ENCODE measurements at places on chromosomes 7 and 10.

DNA sequence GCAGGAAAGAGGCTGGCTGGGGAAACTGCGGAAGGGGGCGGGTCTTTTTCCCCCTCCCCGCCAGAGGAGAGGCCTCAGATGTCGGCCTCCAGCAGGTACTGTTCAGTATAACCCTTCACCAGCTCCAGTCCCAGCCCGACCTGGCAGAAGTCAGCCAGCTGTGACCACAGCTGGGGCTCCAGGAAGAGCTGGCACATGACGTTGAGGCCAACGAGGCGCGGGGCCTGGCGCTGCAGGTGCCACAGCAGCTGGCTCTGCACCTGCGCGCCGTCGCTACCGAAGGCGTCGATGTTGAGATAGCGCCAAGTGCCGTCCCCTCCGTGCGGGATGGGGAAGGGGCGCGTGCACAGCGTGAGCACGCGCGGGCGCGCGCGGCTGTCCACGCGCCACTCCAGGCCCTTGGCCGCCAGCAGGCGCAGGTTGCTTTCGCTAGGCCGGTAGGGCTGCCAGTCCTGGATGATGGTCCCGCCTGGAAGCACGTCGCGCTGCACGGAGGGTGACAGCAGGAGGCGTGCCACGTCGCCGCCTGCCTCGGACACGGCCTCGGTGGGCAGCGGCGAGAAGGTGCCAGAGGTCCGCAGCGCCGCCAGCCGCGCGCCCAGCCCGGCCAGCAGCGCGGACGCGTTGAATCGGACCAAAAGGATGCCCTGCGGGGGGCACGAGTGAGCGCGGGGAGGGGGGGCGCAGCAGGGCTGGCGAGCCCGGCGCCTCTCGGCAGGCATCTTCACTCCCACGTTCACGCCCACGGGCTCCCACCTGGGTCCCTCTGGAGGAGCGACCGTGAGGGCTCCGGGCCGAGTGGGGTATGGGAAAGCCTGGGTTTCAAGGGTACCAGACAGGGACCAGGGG is 6.9 kb upstream of the VGF start:
- no peak for DNase-seq

DNA sequence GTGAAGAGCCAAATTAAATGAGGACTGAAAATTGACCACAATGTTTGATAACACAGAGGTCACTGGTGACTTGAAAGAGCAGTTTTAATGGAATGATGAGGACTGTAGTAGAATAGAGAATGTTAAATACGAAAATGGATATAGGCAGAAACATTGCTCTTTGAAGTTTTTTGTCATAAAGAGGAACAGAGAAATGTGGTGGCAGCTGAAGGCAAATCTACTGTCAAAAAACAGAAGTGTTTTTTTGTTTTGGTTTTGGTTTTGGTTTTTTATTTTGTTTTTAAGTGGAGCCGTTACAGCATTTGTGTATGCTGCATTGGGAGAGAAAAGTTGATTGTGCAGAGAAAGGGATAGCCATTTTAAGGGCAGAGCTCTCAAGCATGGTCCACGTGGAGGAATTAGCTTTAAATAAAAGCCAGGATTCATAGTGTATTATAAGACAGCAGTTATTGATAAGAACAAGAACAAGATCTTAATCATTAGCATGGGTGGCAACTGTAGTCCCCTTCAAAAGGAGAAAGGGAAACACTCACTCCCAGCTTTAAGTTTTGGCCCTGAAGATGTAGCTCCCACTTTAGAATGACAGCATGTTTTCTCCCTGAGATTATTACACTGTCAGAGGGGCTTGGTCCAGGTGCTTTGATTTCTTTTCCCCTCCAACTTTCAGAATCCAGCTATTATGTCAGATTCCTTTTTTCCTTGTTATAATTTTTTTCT is 156.7 kb upstream of the BET1 start:
- DNase-seq: no peak

GRCh38 chr10:23376229-23376655 is 31.6 kb upstream of the C10orf67 start:
- DNase-seq: no peak

DNA sequence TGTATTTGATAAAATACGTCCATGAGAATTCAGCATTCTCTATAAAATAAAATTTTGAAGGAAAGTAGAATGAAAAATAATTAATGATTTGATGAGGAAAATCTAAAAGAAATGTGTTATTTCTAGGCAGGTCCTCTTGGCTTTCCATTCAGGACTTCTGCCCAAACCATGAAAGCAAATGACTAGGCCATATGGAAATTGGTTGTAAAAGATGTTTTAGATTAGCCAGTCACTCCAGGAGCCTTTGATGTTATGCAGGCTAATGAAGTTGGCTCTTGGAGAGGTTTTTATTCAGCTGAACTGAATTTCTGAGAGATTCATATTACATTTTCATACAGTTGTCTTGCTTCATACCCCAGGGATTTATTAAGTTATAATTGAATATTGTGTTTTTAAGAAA is 452.8 kb downstream of the SDK1 start:
- no peak for DNase-seq

- peak; percentile 56 for DNase-seq
These were observed 10.5 kb downstream of the SKAP2 start for GRCh38 chr7:26853788-26854393.

DNA sequence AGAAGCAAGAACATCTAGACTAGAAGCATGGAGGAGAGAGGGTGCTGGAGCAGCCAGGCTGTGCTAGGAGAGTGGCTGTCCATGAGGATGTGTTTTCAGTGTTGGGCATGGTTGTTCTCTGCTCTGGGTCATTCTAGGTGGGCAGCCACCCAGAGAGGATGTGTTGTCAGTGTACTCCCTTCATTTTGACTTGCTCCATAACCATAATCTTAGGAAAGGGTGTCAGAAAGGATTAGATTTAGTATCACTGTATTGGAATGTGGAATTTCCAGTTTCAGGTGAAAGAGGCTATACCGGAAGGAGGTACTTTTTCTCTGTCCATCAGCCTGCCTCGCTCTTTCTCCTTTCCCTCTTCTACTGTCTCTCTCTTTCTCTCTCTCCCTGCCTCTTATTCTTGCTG is 474.5 kb upstream of the PODXL start:
- DNase-seq: no peak

DNA sequence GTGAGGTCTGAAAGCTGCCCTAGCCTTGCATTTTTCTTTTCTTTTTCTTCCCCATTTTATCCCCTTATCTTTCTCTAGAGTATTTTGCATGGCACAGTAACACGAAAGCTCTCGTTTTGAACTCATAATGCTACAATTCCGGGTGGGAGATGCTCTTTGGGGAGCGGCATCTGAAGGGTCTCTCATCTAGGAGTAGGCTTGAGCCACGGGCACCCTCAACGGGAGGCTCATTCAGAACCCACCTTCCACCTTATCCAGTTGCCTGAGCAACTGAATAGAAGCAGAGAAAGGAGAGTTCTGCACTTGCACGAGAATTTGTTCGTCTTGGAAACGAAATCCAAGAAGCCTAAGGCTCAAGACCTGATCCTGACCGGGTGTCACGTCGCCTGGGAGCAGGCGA is 603.5 kb upstream of the FOXK1 start:
- no peak for DNase-seq

GRCh38 chr10:126186766-126187165 is 201.5 kb downstream of the ADAM12 start:
- no peak for DNase-seq

DNA sequence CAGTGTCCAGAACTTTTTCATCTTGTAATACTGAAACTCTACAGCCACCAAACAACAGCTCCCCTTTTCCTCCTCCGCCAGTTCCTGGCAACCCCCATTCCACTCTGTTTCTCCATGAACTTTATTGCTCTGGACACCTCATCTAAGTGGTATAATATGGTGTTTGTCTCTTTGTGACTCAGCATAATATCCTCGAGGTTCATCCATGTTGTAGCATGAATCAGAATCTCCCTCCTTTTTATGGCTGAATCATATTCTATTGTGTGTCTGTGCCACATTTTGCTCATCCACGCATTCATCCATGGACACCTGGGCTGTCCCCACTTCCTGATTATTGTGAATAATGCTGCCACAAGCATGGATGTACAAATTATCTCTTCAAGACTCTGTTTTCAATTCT is 124.4 kb upstream of the FGFR2 start:
- DNase-seq: no peak

- no peak for DNase-seq
These were observed 46.0 kb upstream of the KDM7A start for GRCh38 chr7:140222814-140223213.

- no peak for DNase-seq
These were observed 86.2 kb downstream of the HECW1 start for GRCh38 chr7:43198599-43199090.

DNA sequence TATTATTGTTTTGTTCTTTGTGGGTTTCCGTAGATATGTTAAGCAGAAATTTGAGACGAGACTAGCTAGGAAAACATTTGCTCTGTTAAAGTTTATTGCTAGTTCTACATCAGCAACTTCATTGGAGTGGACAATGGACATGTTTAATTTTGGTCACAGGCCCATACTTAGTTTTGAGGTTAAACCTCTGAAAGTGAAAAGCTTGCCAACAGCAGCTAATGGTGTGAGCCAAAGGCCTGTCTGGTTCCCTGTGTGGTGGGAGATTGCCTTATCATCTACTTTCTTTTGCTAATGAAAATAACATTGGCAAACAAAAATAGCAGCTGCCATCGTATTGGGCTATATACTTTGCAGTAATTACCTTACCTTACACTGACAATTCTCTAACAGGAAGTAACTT is 388.4 kb upstream of the FZD8 start:
- no peak for DNase-seq

DNA sequence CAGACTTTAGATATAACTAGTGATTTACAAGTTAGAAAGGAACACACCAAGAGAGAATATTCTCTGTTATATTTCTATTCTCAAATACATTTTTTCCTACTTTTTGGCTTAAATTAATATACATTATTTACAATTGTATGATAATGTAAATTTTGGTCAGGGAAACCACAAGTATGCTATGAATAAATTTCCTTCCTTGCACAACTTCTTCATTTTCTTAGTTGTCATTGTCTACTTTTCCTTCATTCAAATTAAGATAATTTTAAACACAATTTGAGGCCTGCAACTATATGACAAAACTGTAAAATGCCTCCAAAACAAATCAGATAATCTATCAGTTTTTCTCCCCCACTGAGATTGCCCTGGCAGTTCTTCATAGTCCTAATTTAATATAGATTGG is 131.3 kb downstream of the CDK14 start:
- DNase-seq: no peak

GRCh38 chr10:21355591-21356011 is 169.9 kb downstream of the SKIDA1 start:
- DNase-seq: no peak

DNA sequence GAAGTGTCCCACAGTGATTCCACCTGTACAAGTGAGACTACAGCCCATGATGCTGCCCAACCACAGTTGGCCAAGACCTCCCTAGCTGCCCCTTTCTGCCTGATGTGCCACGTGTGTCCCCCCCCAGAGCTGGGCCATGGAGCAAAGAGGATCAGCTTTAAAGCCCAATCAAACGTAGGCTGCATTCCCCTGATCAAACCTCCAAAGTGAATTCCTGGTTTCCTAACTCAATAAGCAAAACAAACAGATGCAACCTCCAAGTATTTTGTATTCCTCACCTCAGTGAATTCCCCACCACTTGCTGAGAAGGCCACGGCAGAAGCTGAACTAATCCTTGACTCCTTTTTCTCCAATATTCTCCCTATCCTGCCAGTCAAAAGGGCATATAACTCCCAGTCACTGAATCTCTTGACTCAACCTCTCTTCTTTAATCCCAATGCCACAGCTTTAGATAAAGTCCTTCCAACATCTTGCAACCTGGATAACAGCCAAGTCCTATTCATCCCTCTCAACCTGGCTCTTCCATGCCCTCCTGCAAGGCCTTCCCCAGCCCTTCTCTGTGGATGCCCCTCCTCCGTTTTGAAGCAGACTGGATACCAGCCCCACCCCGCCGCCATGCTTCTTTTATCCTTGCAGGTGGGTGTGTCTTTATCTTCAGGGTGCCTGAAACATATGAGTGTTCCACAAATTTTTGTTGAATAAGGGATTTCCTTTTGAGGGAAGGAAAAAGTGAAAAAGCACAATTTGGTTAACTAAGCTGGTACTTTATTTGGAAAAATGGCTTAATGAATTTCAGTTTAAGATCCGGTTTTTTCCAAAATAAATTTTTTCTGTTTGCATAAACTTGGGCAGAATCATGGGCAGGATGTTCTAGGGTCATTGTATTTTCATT is 285.2 kb upstream of the MKLN1 start:
- DNase-seq: no peak

GRCh38 chr10:84660450-84661159 is 332.2 kb downstream of the CCSER2 start:
- DNase-seq: no peak

- no peak for DNase-seq
These were observed 56.5 kb downstream of the MAP3K8 start for GRCh38 chr10:30490289-30491000.

DNA sequence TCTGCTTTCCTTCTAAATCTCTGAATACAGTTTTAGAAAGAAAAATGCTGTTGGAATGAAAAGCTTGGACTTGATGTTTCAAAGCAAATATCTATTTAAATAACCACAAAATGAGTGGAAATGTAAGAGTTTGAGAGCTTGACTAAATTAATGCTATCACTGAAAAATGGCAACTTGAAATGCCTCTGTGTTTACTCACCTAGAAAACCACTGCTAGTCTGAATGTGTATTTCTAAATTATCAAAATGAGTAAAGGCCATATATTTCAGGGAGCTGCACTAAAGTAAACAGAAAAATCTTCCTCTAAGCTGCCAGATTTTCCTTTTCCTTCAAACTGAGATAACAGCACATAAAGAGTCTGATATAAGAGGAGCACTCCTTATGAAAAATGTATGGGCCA is 87.9 kb downstream of the DPY19L1 start:
- DNase-seq: no peak

GRCh38 chr7:33130184-33130583 is 820 bp downstream of the BBS9 start:
- no peak for DNase-seq

DNA sequence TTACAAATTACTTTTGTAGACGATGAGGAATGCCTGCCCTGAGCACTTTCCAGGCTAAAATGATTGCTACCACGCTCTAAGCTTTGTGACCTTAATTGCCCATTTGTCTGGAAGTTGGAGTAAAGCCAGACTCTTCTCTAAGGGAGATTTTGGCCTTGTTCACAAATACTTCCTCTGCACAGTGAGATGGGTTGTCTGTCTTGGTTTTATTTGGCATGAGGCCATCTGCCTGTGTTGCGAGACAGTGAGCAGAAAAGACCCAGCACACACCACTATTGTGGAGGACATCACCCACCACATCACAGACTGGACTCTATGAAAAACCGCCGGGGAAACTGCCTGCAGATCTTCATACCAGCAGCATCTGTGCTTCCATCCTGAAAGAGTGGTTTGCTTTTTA is 138.4 kb downstream of the BICC1 start:
- DNase-seq: peak; percentile 58

- no peak for DNase-seq
These were observed 2.9 kb downstream of the MYH16 start for GRCh38 chr7:99275496-99275895.

GRCh38 chr10:90344226-90344625 is 513.6 kb downstream of the HTR7 start:
- DNase-seq: no peak

GRCh38 chr10:126214021-126214420 is 174.3 kb downstream of the ADAM12 start:
- no peak for DNase-seq

Data from Caki2 (cell line).